Tracheal epithelial cell (primary cell): ENCODE measurements at places on chromosomes 5 and 9. TPM values are rescaled to one million over a fixed set of nuclear protein-coding genes. Genes with fewer than 3 reads are reported as not detected.

FBP2 gene
- total RNA-seq, result not detected in 2 replicates

ASPN gene
- total RNA-seq, result under 0.01 TPM in 1 of 2 replicates, not detected in the other

HTR4 gene
- not detected in 2 replicates for total RNA-seq

SLC4A9 gene
- 0.21 TPM in 1 of 2 replicates, not detected in the other for total RNA-seq

LOX gene
- total RNA-seq, result 1.1 and 13.5 TPM in 2 replicates

FGFR4 gene
- 3.8 and 4.6 TPM in 2 replicates for total RNA-seq

WNK2 gene
- 0.24 TPM in 1 of 2 replicates, not detected in the other for total RNA-seq

MEF2C gene
- 0.85 and 1.7 TPM in 2 replicates for total RNA-seq

ASS1 gene
- 392 and 393 TPM in 2 replicates for total RNA-seq

FPGS gene
- 86.3 and 124 TPM in 2 replicates for total RNA-seq

IL4 gene
- not detected in 2 replicates for total RNA-seq

ARL15 gene
- 14.2 and 17.9 TPM in 2 replicates for total RNA-seq

EPB41L4B gene
- 24.6 and 31.5 TPM in 2 replicates for total RNA-seq

ANKRD31 gene
- total RNA-seq, result under 0.01 TPM in 1 of 2 replicates, not detected in the other

C9orf152 gene
- total RNA-seq, result under 0.01 TPM in 1 of 2 replicates, not detected in the other

TLX3 gene
- 0.24 TPM in 1 of 2 replicates, not detected in the other for total RNA-seq

KCNV2 gene
- total RNA-seq, result not detected in 2 replicates

SLC6A7 gene
- total RNA-seq, result under 0.01 TPM in 1 of 2 replicates, not detected in the other

ZNF354C gene
- total RNA-seq, result 1.9 and 3.0 TPM in 2 replicates

GOLPH3 gene
- total RNA-seq, result 81.0 and 87.6 TPM in 2 replicates

PALM2AKAP2 gene
- total RNA-seq, result 1.5 and 8.2 TPM in 2 replicates

KIF20A gene
- total RNA-seq, result 0.64 and 4.3 TPM in 2 replicates

GPR150 gene
- total RNA-seq, result 0.24 and 1.1 TPM in 2 replicates

ARHGEF37 gene
- 20.5 and 24.5 TPM in 2 replicates for total RNA-seq

ELOVL7 gene
- 14.1 and 22.7 TPM in 2 replicates for total RNA-seq

SLC6A19 gene
- total RNA-seq, result not detected in 2 replicates

SLC1A1 gene
- total RNA-seq, result 0.85 and 8.2 TPM in 2 replicates

PCDHB10 gene
- under 0.01 and 0.21 TPM in 2 replicates for total RNA-seq

ZFP37 gene
- 0.48 and 0.64 TPM in 2 replicates for total RNA-seq

SPINK7 gene
- 2.9 and 4.3 TPM in 2 replicates for total RNA-seq

GRIN1 gene
- total RNA-seq, result 0.21 and 0.48 TPM in 2 replicates

ZNF366 gene
- total RNA-seq, result not detected in 2 replicates

CCL19 gene
- total RNA-seq, result not detected in 2 replicates

GRAMD2B gene
- total RNA-seq, result 23.4 and 45.3 TPM in 2 replicates

FGD3 gene
- total RNA-seq, result 1.2 and 2.6 TPM in 2 replicates

ZNF474 gene
- not detected in 2 replicates for total RNA-seq
